Cortex of kidney (tissue), 1 donor: ENCODE measurements at places on chromosomes 12 and 14.

- DNase-seq = no peak
Measured at GRCh38 chr12:34218193-34219045, 196.1 kb downstream of the ALG10 start.

DNA sequence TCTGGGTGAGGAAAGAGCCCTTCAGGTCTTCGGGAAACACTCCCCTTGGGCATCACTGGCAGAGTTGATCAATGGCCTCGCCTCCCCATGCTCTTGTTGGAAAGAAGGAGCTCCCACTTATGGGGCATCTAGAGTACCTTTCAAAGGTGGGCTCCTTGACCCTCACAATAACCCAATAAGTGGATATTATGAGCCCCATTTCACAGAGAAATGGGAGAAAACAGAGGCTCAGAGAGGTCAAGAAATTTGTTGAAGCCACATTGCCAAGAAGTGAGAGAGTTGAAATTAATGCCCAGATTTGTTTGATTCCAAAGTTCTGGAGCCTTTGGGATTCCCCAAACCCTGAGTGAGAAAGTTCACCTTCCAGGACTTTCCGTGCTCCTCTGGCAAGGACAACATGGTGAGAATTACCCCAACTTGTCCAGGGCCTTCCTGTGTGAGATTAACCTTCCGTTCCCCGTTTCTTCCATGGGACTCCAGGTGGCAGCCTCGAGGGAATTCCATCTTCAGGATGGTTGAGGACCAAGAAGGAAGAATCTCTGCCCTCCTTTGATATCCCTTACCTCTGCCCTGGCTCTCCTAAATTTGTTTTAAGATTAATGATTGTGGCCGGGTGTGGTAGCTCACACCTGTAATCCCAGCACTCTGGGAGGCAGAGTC lies 7.5 kb upstream of the CHD4 start:
- no peak for DNase-seq

DNA sequence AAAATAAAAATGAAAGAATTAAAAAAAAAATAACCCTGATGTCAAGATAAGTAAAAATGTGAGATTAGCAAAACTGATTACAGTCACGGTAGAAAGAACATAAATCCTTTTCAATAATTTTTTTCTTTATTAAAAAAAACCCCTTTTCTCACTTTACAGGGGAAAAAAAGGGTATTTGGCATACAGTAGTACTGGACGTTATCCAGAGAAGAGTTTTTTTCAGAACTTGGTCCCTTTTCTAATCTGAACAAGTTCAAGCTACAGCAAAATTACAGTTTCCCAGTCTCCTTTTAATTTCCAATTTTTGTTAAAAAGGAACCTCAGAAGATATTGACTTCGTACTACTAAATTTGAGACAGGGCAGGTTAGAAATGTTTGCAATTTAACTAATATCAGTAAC lies 134.7 kb upstream of the DCN start:
- no peak for DNase-seq

DNA sequence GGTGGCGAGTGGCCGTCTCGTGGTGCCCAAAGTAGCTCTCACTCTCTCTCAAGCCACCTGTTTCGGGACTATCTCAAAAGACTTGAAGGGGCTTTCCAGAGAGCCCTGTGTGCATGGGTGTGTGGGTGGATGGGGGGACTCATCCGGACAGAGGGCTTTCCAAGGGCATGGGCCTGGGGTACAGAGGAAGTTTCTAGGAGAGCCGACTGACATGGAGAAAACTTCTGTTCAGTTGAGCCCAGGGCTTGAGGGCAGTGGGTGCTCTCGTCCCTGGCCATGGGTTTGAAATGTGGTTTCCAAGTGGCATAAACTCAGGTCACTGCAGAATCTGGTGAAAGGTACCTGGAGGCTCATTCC lies 47.4 kb upstream of the MEG3 start:
- no peak for DNase-seq

DNA sequence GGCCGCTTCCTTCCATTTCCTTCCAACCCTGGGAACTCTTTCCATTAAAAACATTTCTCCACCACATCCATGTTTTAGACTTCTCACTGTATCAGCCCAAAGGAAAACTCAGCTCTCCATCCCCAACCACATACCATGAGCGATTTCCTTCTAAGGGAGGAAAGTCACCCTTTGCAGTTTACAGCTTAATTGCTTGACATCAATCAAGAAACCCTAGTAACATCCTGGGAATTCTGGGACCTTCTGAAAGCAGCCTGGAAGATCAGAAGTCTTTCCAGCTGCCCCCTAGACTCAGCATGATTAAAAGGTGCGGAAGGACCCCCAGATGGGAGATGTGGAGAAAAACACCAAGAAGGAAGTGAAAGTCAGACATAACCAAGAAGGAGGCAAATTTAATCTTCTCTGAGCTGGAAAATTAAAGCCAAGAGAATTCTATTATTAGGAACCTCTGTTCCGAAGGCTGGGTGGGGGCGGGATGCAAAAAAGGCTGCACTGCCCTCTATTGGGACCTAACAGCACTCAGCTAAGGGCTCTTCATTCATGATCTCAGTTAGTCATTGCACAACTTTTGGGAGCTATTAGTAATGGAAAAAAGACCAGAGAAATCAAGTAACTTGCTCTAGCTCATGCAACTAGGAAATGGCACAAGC lies 73.3 kb upstream of the PLXNC1 start:
- DNase-seq = no peak

DNA sequence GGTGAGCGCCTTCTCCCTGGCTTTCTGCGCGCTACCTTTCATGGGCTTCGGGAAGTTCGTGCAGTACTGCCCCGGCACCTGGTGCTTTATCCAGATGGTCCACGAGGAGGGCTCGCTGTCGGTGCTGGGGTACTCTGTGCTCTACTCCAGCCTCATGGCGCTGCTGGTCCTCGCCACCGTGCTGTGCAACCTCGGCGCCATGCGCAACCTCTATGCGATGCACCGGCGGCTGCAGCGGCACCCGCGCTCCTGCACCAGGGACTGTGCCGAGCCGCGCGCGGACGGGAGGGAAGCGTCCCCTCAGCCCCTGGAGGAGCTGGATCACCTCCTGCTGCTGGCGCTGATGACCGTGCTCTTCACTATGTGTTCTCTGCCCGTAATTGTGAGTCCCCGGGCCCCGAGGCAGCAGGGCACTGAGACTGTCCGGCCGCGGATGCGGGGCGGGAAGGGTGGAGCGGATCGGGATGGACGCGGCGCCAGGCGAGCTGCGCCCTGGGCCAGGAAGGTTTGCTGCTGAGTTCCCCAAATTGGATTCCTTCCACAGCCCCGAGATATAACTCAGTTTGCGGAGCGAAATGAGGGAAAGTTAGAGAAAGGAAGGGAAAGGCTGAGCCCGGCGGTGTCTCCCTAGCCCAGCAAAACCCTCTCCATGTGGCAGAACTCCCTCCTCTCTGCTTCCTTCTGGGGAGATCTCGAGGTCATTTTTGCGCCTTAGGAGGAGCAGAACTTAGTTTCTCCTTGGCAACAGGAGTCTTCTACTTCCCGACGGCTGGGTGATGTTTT lies 972 bp downstream of the PTGDR start:
- no peak for DNase-seq

DNA sequence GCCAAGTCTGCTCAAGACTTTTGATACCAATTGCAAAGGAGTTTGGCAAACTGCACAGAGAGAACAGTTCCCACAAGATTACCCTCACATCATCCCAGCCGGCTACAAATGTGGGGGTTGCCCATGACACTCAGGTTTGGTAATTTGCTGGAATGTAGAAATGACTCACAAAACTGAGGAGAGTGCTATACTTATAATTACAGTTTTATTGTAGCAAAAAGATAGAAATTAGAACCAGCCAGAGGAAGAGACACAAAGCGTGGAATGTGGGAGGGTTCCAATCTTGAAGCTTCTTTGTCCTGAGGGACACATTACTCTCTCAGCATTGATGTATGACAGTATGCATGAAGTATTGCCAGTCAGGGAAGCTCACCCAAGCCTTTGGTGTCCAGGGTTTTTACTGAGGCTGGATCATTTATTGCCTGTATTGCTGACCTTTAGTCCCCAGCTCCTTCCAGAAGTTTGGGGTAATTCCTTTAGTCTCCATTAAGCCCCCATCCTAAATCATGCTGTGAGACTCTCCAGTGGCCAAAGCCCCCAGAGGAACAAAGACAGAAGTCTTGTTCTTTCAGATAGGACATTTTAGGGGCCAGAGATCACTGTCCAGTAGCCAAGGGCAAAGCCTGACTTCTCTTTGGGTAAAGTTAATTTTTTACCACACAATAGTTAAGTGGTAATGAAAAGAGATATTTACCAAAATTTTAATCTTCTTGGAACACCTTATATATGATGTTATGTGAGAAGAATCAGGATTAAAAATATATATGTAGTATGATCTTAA lies 9.9 kb downstream of the TBK1 start:
- DNase-seq = no peak

GRCh38 chr14:67240168-67240932 lies 885 bp upstream of the PALS1 start:
- DNase-seq = no peak

GRCh38 chr12:39431002-39431796 lies 11.7 kb downstream of the KIF21A start:
- no peak for DNase-seq

GRCh38 chr14:71243697-71244096 lies 336.4 kb downstream of the PCNX1 start:
- DNase-seq = no peak

- no peak for DNase-seq
Measured at GRCh38 chr12:32155041-32155440, 48.4 kb downstream of the BICD1 start.

- DNase-seq = no peak
Measured at GRCh38 chr14:103546652-103547454, 15.6 kb downstream of the BAG5 start.

DNA sequence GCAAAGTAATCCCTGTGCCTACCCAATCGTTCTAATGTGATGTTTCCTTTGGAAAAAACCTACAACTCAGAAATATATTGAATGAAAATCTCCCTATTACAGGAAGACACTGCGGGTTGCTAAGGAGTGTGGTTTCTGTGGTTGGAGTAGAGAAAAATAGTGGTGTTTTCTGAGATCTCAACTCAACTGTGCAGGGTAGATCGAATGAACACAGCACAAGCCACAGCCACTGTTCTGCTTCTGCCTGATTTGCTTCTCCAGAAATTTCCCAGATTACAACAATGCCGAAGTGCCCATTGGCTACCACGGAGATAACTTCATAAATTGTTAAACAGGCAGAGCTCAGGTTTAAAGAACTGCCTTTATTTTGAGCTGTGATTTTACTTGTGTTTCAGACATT lies 480.4 kb downstream of the DIO2 start:
- no peak for DNase-seq
